ENCODE measurements at places on chromosomes 12 and 14.

- DNase-seq: peak; percentile 98
Observed at GRCh38 chr12:119669744-119670472, 2.0 kb downstream of the PRKAB1 start.

DNA sequence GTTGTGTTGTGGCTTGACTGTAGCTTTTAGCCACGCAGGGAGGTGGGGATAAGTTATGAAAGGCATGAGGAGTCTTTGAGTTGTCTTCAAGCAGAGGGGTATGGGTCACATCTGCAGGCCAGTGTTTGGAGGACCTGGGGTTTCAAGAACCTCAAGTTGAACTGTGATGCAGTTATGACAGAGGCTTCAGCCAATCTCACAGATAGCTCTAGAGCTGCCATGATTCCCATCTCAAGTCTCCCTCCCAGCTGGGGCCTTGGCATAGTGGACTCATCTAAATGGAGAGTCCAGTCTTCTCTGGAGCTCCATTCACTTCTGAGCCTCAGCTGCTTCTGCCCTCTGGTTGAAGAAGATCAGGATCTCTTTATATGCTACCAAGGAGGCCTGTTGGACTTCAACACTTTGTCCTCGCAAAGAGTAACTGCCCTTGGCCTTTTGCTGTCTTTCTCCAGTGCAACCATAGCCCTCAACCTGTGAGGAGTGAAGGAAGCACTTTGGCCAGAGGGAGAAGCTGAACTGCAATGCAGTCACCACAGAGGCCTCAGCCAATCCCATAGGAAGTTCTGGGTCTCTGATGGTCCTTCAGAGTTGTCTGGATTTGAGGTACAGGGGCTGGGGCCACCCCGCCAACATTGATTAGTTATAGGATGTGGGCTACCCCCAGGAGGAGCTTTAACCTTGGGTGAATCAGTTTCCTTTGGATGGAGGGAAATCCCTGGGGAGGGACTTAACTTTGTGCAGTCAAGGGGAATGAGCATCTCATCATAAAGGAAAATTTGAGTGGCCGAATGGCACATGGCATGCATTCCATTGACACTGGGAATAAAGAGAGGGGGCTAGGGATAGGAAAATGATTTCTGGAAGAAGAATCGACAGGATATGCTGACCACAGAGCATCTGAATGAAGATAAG is 230.5 kb downstream of the PCNX1 start:
- no peak for DNase-seq

GRCh38 chr12:31317471-31318395 is 8.2 kb downstream of the SINHCAF start:
- peak; percentile 43 for DNase-seq

- peak; percentile 31 for DNase-seq
Observed at GRCh38 chr14:76946753-76947077, 81.8 kb downstream of the IRF2BPL start.

- DNase-seq: no peak
Observed at GRCh38 chr12:88627501-88627900, 47.2 kb upstream of the KITLG start.

- no peak for DNase-seq
Observed at GRCh38 chr12:90839346-90839745, 115.6 kb downstream of the CCER1 start.

DNA sequence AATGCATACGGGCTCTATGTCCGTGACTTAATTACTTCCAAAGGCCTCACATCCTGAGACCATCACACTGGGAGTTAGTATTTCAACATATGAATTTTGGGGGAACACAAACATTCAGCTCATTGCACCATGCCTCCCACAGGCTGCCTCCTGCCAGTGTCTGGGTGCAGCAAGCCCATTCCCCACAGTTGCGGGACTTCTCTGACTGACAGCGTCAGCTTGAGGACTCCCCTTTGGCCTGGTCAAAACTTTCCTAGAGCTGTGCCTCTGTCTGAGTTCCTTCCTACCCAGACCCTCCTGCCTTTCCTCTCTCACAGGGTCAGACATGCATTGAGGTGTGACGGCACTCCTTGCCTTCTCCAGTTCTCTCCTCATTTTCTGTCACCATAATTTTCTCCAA is 27.4 kb downstream of the PPP1R36 start:
- no peak for DNase-seq

- no peak for DNase-seq
Observed at GRCh38 chr14:86510491-86510890, 980.5 kb downstream of the FLRT2 start.

DNA sequence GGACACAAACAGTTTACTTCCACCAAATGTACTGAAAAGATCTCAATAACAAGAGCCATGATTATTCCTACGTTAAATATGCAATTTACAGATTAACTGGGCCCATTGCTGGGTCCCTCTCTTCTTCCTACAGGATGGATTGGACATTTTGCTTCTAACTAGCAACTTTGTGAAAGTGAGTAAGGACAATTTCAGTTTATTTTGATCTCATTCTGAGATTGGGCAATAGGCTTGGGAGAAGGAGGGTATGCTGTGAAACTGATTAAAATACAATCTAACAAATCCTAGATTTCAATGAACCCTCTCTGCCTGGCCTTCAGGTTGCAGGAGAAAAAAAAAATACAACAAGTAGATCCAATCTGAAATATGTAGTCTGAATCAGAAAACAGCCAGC is 121.5 kb downstream of the PRKD1 start:
- no peak for DNase-seq

DNA sequence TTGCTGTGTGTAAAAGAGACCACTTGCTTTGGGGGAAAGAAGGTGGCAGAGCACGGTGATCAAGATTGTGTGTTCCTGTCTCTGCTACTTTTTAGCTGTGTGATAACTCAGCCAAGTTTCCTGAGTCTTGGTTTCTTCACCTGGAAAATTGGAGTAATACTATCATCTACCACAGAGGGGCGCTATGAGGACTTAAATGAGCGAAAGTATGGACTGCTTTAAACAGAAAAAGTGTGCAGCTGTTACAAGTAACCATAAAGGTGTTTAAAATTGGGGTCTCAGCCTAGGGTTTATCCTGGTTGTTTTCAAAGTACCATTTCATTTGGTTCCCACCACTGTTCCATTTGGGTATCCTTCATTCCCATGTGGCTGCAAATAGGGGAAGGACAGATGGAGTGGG is 65.9 kb upstream of the WSCD2 start:
- DNase-seq: peak; percentile 1

DNA sequence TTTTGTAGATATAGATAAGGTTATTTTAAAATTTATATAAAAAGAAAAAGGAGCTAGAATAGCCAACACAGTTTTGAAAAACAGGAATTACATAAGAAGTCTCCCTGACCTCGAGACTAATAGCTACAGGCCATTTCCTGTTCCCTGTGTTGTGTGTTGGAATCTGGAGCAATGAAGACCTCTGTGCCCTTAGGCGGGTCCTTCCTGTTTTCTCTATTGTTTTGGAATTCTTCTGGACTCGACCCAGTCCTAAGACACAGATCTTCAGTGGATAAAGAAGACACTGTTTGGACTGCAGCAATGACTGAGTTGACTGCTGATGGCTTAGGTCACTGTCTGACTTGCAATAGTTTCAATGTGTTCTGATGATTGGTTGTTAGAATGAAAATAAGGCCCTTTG is 26.2 kb downstream of the SNRPF start:
- no peak for DNase-seq

- DNase-seq: no peak
Observed at GRCh38 chr14:19947413-19948090, 16.8 kb downstream of the OR4K1 start.

All from renal cortical epithelial cell (primary cell).